ENCODE measurements at places on chromosomes 16 and 17. TPM values are rescaled to one million over a fixed set of nuclear protein-coding genes. Genes with fewer than 3 reads are reported as not detected.

The PPP1R27 gene
- polyA plus RNA-seq: 0.20 TPM

The ZNF174 gene
- polyA plus RNA-seq: 10.6 TPM

The HAS3 gene
- polyA plus RNA-seq: 0.73 TPM

DNA sequence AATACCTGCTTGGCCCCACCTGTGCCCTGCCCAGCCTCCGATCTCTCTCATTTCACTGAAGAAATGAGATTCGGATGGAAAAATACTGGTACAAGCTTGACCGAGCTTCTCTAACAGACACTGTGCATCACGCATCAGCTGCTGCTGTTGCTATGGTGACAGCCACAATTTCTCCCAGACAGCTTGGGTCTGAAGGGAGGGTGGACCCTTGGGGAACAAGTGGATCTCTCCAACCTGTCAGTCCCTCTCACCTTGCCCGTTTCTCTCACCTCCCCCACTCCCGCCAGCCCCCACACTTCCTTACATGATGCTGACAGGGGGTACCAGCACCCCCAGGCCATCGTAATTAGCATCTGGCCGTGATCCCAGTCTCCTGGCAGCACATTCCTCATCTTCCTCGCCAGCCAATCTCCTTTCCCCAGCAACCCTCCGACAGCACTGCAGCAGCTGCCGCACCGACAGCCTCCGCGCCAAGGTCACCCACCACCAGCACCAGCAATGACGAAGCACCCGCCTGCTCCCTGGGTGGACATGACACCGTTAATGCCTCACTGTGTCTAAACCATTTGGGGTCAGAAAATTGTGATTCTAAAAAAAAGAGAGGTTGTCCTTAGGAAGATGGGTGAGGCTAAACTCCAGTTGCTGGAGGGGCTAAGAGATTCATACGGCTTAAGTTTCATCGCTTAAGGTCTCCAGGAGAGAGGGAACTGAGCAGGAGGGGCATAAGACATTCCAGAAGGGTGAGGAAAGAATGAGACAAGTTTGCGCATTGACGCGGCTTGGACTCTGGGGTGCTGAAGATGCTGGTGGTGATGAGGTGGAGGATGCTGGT lies 58.6 kb upstream of the TNRC6A start:
- DNase-seq: peak; percentile 92

- no peak for DNase-seq
Measured at GRCh38 chr16:14014284-14014625, 56.9 kb upstream of the MRTFB start.

- peak; percentile 33 for DNase-seq
Measured at GRCh38 chr16:1105888-1106620, 10.0 kb upstream of the C1QTNF8 start.

- DNase-seq: peak; percentile 85
Measured at GRCh38 chr16:24516900-24517669, 22.3 kb upstream of the RBBP6 start.

- DNase-seq: peak; percentile 29
Measured at GRCh38 chr16:46896314-46896968, 12.3 kb downstream of the GPT2 start.

- DNase-seq: peak; percentile 96
Measured at GRCh38 chr16:30947859-30948666, 805 bp upstream of the ORAI3 start.

DNA sequence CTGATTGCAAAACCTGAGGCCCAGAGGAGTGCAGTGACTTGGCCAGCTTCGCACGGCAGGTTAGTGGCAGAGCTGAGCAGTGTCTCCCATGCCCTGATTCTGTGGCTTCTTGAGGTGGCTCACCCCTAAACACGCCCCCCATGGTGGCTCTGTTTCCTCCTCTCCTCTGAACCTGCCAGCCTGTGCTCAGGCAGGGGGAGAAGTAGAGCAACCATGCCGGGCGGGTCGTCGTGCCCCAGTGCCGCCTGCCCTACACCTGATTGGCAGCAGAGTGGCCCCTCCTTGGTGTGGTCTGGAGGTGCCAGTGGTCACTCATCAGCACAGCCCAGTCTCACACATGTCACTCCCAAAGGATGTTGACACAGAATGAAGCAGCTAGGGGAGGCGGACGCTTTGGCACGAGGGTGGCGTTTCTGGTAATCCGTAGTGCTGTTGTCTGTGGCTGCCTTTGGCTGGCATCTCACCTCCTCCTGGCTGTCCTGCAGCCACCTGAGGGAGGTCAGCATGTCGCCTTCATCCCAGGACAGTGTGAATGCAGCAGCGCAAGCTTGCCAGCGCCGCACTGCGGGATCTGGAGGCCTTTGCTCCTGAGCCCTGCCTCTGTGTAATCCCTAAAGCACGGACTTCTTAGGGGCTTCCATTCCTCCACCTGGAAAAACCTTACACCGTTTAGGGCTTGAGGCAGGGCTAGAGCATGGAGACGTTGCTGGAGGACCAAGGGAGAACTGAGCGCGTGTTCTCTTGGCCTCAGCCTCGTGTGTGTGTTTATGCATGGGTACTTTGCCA lies 294.7 kb downstream of the SEC14L1 start:
- no peak for DNase-seq

Measured in IMR-90 (cell line).